Stomach (tissue), 19 donors: ENCODE measurements at places on chromosomes 12 and 14. TPM values are rescaled to one million over a fixed set of nuclear protein-coding genes. Genes with fewer than 3 reads are reported as not detected.

GRCh38 chr12:5627053-5627630 is 195.2 kb downstream of the NTF3 start:
- H3K27me3 ChIP-seq, result no peaks in the 10 kb centered on the region
- H3K4me1 ChIP-seq, result no peaks in the 10 kb centered on the region
- H3K36me3 ChIP-seq, result no peaks in the 10 kb centered on the region
- H3K27ac ChIP-seq, result no peak overlapping the region
- no peak for DNase-seq
- no peak overlapping the region for H3K4me3 ChIP-seq

DNA sequence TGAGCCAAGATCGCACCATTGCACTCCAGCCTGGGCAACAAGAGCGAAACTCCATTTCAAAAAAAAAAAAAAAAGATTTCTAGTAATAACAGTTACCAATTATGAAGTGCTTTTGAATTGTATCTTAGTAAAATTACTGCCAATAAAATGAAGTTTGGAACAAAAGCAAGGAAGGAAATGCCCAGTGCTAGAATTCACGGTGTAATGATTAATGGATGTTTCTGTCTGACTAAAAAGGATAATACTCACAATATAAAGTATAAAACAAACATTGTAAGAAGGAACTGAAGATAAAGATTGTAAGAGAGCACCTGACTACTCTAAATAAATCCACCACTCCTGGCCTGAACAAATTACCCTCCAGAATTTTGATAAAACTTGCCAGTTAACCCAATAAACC is 4.0 kb downstream of the TMEM116 start:
- no peak overlapping the region for H3K27ac ChIP-seq
- no peak overlapping the region for H3K4me3 ChIP-seq
- no peak for DNase-seq
- no peaks in the 10 kb centered on the region for H3K27me3 ChIP-seq

DNA sequence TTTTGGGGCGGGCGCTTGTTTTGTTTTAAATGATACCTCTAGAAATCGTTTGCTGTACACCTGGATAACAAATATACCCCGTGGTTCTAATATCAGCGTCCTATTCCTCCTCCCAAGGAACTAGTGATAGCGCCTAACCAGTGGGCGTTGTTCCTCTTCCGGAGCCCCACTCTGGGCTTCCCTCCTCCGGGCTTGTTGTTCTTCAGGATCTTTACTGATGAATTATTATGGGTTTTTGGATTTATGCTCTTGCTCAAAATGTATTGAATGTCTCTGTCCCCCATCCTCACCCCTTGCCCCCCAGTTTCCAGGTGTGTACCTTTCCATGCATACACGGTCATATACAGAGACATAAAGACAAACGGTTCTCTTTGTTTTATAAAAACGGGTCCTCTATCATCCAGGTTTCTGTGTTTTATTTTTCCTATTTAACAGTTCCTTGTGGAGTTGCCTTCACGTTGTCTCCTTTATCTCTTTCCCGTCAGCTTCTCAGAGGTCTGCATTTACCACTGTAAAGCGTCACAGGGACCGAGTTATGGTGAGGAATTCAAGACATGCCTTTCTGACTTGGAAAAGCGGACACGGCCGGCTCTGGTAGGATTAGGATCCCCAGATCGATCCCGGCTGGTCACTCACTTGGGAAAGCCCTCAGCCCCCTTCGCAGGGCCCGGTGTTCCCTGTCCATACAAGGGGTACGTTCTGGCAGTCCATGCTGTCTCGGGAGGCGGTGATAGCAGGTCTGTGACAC is 655 bp upstream of the PLEKHG3 start:
- no peak for DNase-seq
- H3K36me3 ChIP-seq, result no peaks in the 10 kb centered on the region
- peak overlapping the region; percentile 93 for H3K4me3 ChIP-seq
- H3K27me3 ChIP-seq, result peaks cover 11% of the 10 kb centered on the region
- H3K27ac ChIP-seq, result peak overlapping the region; percentile 86

DNA sequence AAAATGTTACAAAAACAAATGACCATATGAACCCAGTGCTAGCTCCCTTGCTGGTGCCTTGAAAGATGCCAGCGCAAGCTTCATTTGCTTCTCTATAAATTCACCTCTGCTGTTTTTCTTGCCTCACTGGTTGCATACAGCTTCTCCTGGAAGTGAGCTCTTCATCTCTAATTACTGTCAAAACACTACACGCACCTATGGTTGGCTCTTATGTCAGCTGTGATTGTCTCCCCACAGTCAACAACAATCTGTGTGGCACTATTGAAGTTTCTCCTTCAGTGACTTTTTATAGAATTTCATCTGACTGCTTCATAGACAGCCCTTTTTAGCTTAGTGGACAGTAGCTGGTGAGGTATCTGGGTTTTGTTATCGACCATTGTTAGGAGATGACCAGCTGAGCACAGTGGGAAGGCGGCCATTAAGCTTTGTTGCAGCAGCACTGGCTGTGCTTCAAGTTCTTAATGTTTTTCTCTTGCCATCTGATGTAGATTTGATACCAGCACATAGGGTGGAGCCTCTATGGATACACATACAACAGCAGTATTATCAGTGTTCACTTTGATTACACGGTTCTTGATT is 131.8 kb downstream of the KITLG start:
- no peaks in the 10 kb centered on the region for H3K27me3 ChIP-seq
- no peaks in the 10 kb centered on the region for H3K36me3 ChIP-seq
- H3K4me1 ChIP-seq, result peaks cover 7% of the 10 kb centered on the region
- no peak overlapping the region for H3K4me3 ChIP-seq

GRCh38 chr14:31939934-31940333 is 137.2 kb upstream of the ARHGAP5 start:
- no peaks in the 10 kb centered on the region for H3K36me3 ChIP-seq
- no peaks in the 10 kb centered on the region for H3K27me3 ChIP-seq
- peaks cover 5% of the 10 kb centered on the region for H3K4me1 ChIP-seq
- no peak for DNase-seq
- H3K27ac ChIP-seq, result no peak overlapping the region

GRCh38 chr12:42396473-42397259 is 70.7 kb downstream of the PPHLN1 start:
- DNase-seq, result no peak
- H3K4me1 ChIP-seq, result no peaks in the 10 kb centered on the region
- peaks cover 45% of the 10 kb centered on the region for H3K36me3 ChIP-seq
- no peaks in the 10 kb centered on the region for H3K27me3 ChIP-seq
- H3K4me3 ChIP-seq, result no peak overlapping the region
- H3K27ac ChIP-seq, result no peak overlapping the region

DNA sequence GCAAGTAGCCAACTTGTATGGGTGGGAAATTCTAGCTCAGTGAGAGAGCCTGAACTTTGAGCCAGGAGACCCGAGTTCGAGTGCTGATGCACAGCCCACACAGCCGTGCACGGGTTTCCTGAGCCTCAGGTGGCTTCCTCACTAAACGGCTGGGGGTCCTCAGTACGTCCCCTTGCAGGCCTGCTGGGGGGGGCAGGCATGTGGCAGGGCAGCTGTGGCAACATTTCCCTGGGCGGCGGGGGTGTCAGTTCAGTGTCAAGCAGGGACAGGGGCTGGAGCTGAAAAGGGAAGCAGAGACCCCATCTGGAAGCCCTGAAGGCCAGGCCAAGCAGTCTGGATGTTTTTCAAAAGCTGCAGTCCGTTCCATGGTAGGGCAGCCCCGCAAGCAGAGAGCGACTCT is 14.6 kb upstream of the DIO3 start:
- no peak overlapping the region for H3K4me3 ChIP-seq
- H3K27me3 ChIP-seq, result no peaks in the 10 kb centered on the region
- DNase-seq, result no peak
- H3K4me1 ChIP-seq, result no peaks in the 10 kb centered on the region

- peaks cover 19% of the 10 kb centered on the region for H3K4me1 ChIP-seq
- peaks cover 33% of the 10 kb centered on the region for H3K36me3 ChIP-seq
- peaks cover 5% of the 10 kb centered on the region for H3K27me3 ChIP-seq
- no peak for DNase-seq
Observed at GRCh38 chr12:122205053-122205925, 1.8 kb downstream of the B3GNT4 start.

DNA sequence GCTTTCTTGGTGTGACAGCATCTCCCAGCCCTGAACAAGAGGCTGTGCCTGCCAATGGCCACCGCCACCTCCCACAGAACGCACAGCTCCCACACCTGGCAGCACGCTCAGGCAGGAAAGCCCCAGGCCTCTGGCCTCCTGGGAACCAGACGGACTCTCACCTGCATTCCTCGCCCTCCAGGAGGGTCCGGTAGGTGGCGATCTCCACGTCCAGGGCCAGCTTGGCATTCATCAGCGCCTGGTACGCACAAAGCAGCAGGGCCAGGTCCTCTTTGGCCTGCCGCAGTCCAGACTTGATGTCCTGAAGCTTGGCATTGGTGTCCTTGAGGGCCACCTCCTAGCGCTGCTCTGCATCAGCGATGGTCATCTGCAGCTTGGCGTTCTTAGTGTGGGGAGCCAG is 12.1 kb upstream of the KRT77 start:
- peaks cover 33% of the 10 kb centered on the region for H3K27me3 ChIP-seq
- no peak overlapping the region for H3K4me3 ChIP-seq
- peaks cover 6% of the 10 kb centered on the region for H3K4me1 ChIP-seq
- H3K36me3 ChIP-seq, result no peaks in the 10 kb centered on the region
- H3K27ac ChIP-seq, result no peak overlapping the region

DNA sequence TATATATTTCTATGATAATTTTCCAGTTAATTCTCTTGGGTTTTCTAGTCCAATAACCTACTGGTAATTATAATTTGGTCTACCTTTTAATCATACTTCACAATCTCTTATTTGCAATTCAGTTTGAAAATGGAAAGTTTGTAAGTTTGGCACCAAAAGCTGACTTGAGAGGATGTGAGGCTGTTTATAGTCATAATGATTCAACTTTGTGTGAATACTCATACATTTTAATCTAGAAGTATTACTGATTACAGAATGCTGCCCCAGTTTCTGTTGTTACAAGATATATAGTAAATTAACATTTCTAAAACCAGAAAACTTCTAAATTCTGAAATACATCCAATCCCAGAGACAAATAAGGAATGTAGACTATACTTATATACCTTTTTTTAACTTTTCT is 158.2 kb downstream of the SLC38A4 start:
- H3K36me3 ChIP-seq, result no peaks in the 10 kb centered on the region
- no peak overlapping the region for H3K27ac ChIP-seq
- H3K27me3 ChIP-seq, result no peaks in the 10 kb centered on the region
- no peak for DNase-seq
- H3K4me1 ChIP-seq, result peaks cover 9% of the 10 kb centered on the region

- H3K36me3 ChIP-seq, result no peaks in the 10 kb centered on the region
- no peaks in the 10 kb centered on the region for H3K27me3 ChIP-seq
Observed at GRCh38 chr12:14643251-14643650, 53.1 kb downstream of the GUCY2C start.

GRCh38 chr12:101076921-101077320 is 133.1 kb downstream of the SLC5A8 start:
- no peaks in the 10 kb centered on the region for H3K27me3 ChIP-seq
- H3K4me1 ChIP-seq, result no peaks in the 10 kb centered on the region
- no peak overlapping the region for H3K4me3 ChIP-seq
- H3K27ac ChIP-seq, result no peak overlapping the region
- peak; percentile 10 for DNase-seq

GRCh38 chr14:61192989-61193388 is 88.1 kb downstream of the TMEM30B start:
- no peak overlapping the region for H3K4me3 ChIP-seq
- H3K27ac ChIP-seq, result no peak overlapping the region
- no peaks in the 10 kb centered on the region for H3K36me3 ChIP-seq
- no peak for DNase-seq

- H3K27ac ChIP-seq, result no peak overlapping the region
- peaks cover 43% of the 10 kb centered on the region for H3K4me1 ChIP-seq
- no peak for DNase-seq
- no peaks in the 10 kb centered on the region for H3K36me3 ChIP-seq
Observed at GRCh38 chr14:71589609-71590008, 342.6 kb upstream of the RGS6 start.

DNA sequence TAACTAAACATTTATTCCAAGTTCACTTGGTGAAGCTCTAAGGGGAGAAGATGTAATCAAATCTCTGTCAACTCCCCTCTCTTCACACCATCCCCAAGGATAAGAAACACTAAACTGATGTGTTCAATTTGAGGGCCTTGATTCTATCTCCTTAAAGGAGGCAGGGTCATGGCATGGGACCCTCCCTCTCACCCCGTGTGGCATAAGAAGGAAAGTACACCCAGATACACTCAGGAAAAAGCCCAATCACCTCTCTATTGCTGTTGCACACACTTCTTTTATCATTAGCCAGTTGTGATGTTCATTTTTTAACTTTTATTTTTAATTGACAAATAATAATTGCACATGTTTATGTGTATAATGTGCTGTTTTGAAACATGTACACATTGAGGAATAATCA is 35.1 kb downstream of the WASHC3 start:
- no peak for DNase-seq
- no peak overlapping the region for H3K27ac ChIP-seq
- peaks cover 6% of the 10 kb centered on the region for H3K36me3 ChIP-seq

DNA sequence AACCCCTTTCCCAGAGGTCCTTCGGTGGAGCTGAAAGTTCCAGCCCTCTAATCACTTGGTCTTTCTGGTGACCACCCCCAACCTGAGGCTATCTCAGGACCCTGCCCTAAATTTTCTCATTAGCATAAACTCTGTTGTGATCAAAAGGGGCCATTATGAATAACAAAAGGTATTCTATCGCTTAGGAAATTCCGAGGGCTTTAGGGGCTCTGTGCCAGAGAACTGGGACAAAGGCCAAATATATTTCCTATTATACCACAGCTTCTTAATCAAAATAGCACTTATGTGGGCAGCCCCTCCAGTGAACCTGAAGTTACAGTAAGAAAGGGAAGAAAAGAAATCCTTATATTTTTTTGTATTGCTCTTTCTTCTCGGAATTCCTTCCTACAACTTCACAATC is 125.3 kb upstream of the NPAS3 start:
- no peaks in the 10 kb centered on the region for H3K4me1 ChIP-seq
- no peaks in the 10 kb centered on the region for H3K27me3 ChIP-seq
- no peaks in the 10 kb centered on the region for H3K36me3 ChIP-seq
- no peak for DNase-seq
- H3K27ac ChIP-seq, result no peak overlapping the region
- H3K4me3 ChIP-seq, result no peak overlapping the region

DNA sequence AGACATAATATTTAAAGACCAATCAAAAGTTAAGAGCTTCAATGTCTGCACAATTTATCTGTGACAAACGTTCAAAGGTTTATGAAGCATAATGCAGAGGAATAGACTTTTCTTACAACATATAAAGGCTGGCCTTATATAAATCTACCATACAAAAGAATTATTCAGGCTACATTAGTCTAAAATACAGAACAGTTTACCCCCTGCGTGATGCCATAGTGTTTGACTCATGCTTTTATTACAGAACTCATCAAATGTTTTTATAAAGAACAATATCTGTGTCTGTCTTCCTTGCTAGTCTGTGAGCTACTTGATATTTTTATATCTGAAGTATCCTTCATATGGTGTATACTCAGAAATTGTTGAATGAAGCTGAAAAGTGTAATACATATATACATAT is 1084.5 kb upstream of the FLRT2 start:
- no peak overlapping the region for H3K4me3 ChIP-seq
- H3K27ac ChIP-seq, result no peak overlapping the region
- DNase-seq, result no peak
- no peaks in the 10 kb centered on the region for H3K36me3 ChIP-seq

Gene NPAS3
- 0.43 TPM for total RNA-seq

Gene CLEC2D
- not detected for total RNA-seq

Gene CLEC12A
- not detected for total RNA-seq

Gene SELPLG
- 6.1 TPM for total RNA-seq

Gene KCNA1
- 5.4 TPM for total RNA-seq

Gene EIF2S3B
- 0.92 TPM for total RNA-seq

Gene HOTAIR
- not detected for total RNA-seq

Gene GABARAPL1
- total RNA-seq, result 110 TPM

Gene TMEM63C
- 8.8 TPM for total RNA-seq
